ENCODE measurements at places on chromosomes 2 and 18.
A peak's percentile ranks its signal among the peaks of the same experiment; 100 is the strongest.

DNA sequence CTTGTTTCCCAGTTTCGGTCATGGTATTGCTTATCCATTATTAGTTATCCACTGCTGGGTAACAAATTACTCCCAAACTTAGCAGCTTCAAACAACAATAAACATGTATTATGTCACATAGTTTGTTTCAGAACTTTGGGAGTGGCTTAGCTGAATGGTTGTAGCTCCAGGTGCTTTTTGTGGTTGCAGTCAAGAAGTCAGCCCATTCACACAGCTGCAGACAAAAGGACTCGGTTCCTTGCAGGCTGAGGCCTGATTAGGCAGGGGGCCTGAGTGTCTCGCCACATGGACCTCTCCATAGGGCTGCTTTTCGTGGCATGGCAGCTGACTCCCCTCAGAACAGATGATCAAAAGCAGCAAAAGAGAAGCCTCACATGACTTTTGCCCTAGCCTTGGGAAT lies 58.2 kb upstream of the ITGA4 start:
- no peak for DNase-seq

- no peak for DNase-seq
These were observed 16.6 kb upstream of the PSME4 start for GRCh38 chr2:53987336-53987921.

GRCh38 chr2:64522843-64523428 lies 1.2 kb upstream of the AFTPH start:
- DNase-seq, result peak; percentile 75

GRCh38 chr2:219286436-219287115 lies 7.4 kb downstream of the DNAJB2 start:
- no peak for DNase-seq

- DNase-seq, result peak; percentile 30
These were observed at the start of gene C1GALT1C1L for GRCh38 chr2:43676322-43677050. Gene C1GALT1C1L (minus strand): TSS chr2:43676429. CDS start chr2:43676322, 107 bp downstream.

DNA sequence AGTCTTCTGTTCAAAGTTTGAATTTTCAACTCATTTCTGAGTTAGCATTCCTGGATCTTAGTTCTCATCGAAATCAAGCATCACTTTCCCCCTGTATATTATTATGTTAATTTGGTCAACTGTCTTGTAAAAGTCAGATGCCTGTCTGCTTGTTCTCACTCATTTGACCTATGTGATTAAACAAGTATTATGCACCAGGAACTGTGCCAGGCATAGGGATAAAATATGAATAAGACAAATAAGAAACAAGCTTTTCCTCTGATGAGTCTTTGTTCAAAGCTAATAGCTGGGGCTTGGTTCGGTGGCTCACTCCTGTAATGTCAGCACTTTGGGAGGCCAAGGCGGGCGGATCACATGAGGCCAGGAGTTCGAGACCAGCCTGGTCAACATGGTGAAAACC lies 19.7 kb upstream of the EMILIN2 start:
- peak; percentile 48 for DNase-seq

DNA sequence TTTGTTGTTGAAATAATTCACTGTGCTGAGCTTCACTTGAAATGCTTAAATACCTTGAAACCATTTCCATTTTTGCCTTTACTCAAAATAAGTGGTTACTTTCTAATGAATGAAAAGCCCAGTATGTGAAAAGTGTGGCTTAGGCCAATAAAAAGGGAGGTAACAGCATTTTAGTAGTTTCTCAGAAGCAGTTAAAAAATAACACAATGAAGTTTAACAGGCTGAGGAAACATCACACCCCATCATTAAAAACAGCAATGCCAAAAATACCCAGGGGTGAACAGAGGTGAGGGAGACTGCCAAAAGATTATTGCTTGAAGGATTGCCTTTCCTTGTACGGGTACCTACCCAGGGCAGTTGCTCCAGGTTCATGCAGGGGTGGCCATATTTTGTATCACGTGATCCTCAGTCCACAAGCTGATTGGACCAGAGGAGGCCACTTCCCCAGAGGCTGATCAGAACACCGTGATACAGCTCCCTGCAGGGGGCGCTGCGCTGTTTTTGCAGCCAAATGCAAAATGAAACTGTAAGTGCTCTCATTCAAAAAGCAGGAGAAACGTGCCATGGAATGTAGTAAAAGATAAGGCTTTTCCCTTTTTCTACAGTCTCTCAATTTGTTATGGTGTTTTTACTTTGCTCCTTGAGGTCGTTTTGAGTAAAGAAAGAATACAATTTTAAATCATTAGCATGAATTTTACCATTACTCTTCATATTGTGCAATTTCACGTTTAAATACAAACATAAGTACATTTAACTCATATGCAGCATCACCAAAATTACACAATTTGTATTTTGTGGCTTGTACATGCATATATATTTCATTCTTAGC lies 70.2 kb upstream of the SH3BP4 start:
- DNase-seq, result peak; percentile 74

DNA sequence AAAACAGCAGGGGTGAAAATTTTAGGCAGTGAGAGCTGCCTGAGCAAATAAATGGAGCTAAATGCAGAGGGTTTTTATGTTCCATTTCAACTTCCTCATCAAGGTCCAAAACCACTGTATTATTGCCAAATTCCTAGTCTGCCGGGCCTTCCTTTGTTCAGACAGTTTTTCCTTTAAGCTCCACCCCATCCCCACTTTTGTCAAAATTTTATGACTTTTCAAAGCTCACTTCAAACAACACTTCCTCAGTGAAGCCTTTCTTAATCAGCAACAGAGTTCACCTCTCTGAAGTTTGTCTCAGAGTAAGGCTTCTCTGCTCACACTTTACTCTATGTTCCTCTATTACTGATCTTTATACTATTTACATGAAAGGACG lies 81.3 kb downstream of the CERKL start:
- DNase-seq, result no peak

DNA sequence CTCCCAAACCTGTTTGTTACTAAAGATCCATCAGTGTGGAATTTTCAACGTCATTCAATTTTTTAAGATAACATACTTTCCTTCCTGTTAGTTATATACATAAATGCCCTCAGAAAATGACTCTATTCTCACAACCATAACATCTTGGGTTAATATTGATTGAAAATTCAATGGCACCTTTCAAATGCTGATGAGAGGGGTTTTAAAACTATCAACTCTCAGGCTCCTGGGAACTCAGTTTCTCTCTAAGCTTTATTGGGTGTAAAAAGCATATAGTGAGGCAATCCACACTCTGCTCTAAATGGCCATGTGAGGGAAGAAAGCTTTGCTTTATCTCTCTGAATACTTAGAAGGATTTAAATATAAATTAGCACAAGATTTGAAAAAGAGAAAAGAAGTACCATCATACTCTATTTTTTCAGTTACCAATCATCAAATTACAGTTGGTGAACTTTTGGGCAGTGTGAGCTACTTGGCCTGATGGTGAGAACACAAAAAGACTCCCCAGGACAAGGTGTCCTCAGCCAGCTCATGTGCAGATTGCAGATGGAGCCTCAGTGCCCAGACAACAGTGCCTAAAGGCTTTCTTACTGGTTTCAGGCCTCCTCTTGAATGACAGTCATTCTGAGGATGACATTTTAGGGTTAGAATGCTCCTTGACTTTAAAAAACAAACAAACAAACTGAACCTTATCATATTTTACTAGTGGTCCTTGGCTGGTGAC lies 24.6 kb upstream of the CERS6 start:
- DNase-seq, result no peak

- no peak for DNase-seq
These were observed 777.6 kb upstream of the SOX11 start for GRCh38 chr2:4914551-4914950.

DNA sequence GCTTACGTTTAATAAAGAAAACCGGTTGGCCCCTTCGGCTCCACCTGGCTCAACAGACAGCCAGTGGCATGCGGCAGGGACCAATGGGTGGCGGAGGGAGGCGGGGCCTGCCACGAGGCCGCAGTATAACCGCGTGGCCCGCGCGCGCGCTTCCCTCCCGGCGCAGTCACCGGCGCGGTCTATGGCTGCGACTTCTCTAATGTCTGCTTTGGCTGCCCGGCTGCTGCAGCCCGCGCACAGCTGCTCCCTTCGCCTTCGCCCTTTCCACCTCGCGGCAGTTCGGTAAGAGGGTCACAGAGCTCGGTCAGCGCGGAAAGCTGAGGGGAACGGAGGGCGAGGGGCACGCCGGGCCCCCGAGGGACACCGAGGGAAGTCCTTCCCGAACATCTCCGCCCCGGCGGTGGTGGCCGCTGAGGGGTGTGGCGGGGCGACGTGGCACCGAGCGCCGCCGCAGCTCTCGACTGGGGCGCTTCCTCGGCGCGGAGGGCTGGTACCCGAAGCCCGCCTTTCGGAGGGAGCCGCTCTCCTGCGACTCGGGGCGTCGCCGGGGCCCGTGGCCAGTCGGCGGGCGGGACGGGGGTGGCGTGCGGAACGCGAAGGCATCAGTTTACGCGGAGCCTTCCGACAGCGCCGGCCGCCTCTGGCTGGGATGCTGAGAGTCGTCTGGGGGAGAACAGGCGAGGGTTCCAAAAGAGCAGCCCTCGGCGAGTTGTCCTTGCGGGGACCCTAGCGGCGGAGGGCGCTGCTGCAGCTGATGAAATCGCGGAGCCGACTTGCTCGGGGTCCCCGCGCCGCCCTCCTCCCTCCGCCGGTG lies at the start of gene MTHFD2:
MTHFD2 (plus strand) TSS at position 155 of the 814 bp plus-strand sequence; CDS start at position 182, 27 bp downstream.
- peak; percentile 90 for DNase-seq

- DNase-seq, result no peak
These were observed 73.0 kb upstream of the SMIM21 start for GRCh38 chr18:75500545-75500944.

DNA sequence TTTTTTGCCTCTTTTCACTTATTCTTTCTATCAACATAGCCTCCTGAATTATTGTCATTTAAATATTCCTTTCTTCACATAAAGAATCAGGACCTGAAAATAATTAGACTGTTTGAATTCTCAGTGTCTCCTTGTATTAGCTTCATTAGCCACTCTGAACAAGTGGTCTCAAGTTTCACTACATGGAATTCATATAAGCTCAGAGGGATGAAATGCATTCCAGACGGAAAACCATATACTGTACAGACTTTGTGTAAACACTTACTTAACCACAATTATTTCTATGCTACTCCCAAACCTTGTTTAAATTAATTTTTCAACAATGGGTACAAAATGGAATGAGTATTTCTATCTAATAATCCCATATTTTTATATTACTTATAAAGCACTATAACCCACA lies 53.4 kb downstream of the CHN1 start:
- no peak for DNase-seq

DNA sequence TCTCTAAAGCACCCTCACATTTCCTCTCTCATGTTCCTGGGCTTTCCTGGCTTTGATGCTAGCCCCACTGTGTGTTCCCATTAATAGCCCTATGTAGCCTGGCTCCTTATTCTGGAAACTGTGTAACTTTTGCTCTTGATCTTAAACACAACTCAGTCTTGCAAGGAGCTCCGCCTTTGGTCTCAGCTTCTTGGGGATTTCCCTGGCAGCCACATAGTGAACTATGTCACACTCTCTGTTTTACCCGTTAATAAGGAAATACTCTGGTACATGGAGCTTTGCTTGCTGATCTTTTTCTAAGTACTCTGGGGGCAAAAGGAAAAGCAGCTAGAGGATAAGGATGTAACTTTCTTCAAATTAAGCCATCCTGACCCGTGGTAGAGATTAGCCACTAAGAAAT lies 259.3 kb downstream of the NEDD4L start:
- DNase-seq, result no peak

- no peak for DNase-seq
These were observed 33.1 kb downstream of the MEX3C start for GRCh38 chr18:51164342-51164741.

DNA sequence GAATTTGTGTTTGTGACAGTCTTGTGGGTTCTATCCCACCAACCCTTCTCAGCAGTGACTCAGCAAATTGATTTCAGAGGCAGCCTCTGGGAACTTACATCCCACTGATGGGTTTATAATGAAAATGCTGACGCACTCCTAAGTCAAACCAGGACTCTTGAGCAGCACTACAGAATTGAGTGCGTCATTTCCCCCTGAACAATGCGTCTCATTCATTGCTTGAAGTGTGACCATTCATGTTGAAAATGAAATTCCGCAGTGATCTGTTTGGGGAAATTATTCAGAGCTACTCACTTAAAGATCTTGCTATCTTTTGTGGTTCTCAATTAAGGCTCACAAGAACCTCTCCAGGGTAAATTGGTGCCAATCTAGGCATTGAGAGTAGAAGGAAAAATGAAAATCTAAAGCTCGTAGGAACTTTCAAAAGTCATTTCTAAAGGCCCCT lies 417.7 kb upstream of the SLC14A2 start:
- DNase-seq, result peak; percentile 15

- DNase-seq, result no peak
These were observed 208.9 kb downstream of the ZEB2 start for GRCh38 chr2:144310889-144311608.

Measured in stromal cell of bone marrow (primary cell).